NCI-H1694 (cell line): ENCODE measurements at places on chromosomes 11 and 22.

- DNase-seq, result no peak
Measured at GRCh38 chr22:24162436-24162835, 18.9 kb upstream of the SUSD2 start.

GRCh38 chr11:21415606-21416005 is 746.2 kb downstream of the NELL1 start:
- DNase-seq, result no peak

DNA sequence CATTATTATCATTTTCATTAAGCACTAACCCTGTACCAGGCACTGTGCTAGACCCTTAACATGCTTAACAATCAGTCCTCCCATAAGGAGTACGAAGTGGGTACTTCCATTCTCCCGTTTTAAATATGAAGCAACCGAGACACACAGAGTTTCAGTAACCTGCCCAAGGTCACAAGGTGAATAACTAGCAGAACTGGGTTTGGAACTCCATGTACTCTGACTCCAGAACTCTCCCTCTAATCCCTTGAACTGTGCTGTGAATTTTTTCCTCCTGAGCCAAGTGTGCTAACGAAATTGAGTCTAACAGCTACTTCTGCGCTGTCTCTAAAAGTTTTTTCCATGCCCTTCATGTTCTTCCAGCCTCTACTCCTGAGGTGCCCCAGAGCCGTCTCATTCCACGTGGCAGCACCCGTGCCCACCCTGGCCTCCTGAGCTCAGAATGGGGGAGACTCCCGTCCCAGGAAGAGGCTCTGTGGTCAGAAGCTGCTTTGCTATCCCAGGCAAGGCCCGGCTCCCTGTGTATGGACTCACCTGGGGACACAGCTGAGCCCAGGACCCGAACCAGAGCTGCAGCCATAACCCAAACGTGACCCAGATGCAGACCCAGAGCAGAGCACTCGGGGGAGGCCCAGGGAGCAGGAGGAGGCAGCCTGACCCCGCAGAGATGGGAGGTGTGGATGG is 8.6 kb upstream of the TRIM29 start:
- DNase-seq, result no peak

GRCh38 chr11:62602141-62603071 is 741 bp upstream of the MTA2 start:
- DNase-seq, result no peak

GRCh38 chr11:100705447-100705846 is 18.4 kb downstream of the ARHGAP42 start:
- no peak for DNase-seq

GRCh38 chr22:49961601-49962011 is 1.0 kb downstream of the PIM3 start:
- no peak for DNase-seq

DNA sequence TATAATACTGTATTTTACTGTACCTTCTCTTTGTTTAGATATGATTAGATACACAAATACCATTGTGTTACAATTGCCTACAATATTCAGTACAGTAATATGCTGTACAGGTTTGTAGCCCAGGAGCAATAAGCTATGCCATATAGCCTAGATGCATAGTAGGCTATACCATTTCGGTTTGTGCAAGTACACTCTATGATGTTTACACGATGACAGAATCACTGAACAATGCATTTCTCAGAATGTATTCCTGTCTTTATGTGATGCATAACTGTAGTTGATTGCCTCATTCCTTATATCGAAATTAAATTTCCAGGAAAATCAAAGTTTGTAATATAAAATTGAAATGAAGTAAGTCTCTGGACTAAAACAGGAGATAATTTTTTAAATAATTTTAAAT is 49.3 kb upstream of the OR5P2 start:
- DNase-seq, result no peak

- no peak for DNase-seq
Measured at GRCh38 chr11:115503886-115504275, 334 bp downstream of the CADM1 start.
